Urinary bladder (tissue), 4 donors: ENCODE measurements at places on chromosomes 16 and 17. TPM values are rescaled to one million over a fixed set of nuclear protein-coding genes. Genes with fewer than 3 reads are reported as not detected.

DNA sequence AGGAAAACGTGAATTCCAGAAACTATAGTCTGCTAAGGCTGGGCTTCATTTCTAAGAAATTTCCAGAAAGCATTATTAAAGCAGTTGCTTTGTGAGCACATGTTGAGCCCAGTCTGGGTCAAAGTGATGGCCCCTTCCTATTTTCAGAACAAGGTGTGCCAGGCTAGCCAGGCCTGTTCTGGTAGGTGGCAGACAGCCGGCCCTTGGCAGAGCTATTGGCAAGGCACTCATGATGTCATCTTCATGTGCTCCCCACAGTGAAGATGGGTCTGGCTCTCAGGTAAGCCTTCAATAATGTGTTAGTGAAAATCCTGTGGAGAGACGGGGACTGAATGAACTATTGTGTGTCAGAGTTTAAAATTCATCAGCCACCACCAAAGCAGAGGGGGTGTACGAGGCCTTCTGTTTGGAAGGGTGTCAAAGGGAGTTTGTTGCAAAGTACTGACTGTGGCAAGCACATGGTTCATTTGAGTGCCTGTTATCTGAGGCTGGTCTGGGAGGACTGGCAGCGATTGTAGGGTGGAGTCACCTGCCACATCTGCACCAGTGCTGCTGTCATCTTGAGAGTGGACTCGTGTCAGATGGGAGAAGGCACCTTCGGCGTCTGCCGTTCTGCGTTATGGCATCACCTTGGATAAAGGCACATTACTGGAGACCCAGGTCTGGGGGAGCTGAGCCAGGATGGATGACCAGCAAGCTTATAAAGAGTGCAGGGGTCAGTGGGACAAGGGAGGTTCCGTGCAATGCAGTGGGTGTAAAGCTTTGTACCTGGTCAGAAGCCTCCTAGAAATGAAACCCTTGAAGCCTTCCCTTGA is 43.4 kb downstream of the KSR1 start:
- no peak for DNase-seq

DNA sequence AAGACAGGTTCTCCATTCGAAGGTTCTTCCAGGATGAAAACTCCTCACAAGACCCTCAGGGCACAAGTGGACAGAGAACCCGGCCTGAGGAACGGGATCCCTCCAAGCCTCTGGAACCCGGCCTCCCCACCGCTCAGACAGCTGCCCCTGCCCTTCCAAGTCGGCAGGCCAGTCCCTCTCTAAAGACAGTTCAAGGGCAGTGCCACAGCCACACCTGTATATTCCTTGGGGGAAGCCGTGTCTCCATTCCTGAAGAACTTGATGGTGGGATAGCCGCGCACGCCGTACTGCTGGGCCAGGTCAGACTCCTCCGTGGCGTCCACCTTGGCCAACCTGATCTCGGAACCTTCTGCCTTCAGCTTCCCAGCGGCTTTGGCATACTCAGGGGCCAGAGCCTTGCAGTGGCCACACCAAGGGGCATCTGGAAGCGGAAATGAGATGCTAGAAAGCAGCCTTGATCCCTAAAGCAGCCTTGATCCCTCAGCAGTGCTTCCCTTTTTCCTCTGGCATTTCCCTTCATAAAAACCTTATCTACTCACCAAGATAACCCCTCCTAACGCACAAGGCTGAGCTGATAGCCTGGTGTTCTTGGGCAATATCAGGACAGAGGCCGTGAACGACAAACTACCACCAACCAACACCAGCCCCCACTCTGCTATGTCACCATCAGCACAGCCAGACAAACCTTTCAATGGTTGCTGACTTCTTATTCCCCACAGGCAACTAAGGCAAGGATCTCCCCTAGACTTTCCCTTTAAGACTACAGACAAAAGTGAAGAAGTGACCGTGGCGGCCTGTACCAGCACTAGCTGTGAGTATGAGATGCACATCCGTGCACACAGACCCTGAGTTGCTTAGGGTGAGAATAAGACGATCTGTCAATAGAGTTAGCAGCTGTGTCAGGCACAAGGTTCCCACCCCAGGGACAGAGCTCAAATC is 1.1 kb downstream of the P4HB start:
- DNase-seq = no peak

DNA sequence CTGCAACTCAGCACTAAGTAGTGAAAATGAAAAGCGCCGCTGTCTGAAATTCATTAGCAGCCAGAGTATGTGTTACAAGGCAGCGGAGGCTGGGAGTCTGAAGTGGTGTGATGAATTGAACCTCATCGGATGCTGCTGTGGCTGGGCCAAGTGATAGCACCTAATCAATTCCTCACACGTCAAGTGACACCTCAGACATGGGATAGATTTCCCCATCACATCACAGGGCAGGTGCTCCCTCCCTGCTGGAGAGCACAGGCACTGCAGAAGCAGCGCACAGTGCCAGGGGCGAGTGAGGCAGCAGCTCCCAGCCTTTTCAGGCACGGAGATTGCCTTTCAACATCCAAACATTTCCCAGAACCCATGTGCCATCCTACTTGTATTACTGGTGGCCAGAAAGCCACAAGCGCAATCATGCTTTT is 32.2 kb downstream of the DRC3 start:
- no peak for DNase-seq

RAPGEFL1 gene
- total RNA-seq = 8.0 TPM

KRT32 gene
- not detected for total RNA-seq

NOS2 gene
- total RNA-seq = 0.26 TPM

ADORA2B gene
- 5.9 TPM for total RNA-seq

- no peak for DNase-seq
These were observed 30.5 kb downstream of the HS3ST2 start for GRCh38 chr16:22844416-22844815.

ARL17A gene
- total RNA-seq = 12.4 TPM

- DNase-seq = no peak
These were observed 15.0 kb downstream of the CNTNAP4 start for GRCh38 chr16:76292218-76292617.

GRCh38 chr17:74904687-74905409 is 11.4 kb upstream of the FADS6 start:
- no peak for DNase-seq
